ENCODE measurements at places on chromosomes 2 and 18.
A peak's percentile ranks its signal among the peaks of the same experiment; 100 is the strongest.

GRCh38 chr18:29250259-29250658 is 1073.3 kb upstream of the CDH2 start:
- no peak for DNase-seq

GRCh38 chr2:99653433-99653832 is 163.6 kb upstream of the REV1 start:
- DNase-seq: no peak

DNA sequence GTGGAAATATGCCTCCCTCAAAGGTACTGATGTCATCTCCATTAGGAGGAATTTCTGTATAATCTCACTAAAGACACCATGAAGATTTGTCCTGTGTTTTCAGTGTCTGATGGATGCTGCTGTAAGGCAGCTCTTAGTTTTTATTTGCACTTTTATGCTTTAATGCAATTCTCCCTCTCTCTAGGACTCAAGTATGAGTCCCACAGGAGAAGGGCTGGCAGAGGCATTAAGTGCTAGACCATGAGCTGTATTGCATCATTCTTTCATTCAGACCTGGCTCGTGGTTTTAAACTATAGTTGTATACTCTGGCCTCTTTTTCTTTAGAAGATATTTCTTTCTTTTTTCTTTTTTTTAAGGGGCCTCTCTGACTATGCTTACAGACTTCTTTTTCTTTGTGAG is 805.6 kb downstream of the DPP10 start:
- DNase-seq: peak; percentile 5

DNA sequence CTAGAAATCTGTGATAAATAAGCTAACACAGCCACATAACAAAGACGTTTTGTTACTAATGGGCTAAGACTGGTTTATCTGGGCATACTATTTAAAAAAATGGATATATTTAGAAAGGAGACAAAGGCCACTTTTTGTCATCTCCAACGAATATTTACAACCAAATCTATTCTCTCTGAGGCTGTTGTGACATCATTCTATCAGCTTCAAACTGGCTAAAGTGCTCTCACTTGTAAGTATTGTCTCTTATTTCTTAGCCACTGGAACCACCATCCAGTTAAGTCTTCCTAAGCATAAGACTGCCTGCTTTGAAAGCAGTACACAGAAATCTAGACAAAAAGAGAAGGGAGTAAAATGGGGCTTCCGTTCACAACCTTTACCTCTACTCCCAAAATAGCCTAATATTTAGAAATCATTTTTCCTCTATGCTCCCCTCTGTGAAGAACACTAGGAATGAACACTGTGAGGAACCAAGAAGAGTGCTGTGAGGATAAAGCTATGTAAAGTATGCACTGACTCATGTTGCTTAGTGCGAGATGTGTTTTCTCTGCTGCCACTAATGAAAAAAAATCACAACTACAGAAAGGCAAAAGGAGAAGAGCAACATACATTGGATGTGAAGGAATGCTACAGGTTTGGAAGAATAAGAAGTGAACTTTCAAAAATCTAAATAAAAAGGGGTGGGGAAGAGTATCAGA is 264.1 kb downstream of the EXOC6B start:
- no peak for DNase-seq

DNA sequence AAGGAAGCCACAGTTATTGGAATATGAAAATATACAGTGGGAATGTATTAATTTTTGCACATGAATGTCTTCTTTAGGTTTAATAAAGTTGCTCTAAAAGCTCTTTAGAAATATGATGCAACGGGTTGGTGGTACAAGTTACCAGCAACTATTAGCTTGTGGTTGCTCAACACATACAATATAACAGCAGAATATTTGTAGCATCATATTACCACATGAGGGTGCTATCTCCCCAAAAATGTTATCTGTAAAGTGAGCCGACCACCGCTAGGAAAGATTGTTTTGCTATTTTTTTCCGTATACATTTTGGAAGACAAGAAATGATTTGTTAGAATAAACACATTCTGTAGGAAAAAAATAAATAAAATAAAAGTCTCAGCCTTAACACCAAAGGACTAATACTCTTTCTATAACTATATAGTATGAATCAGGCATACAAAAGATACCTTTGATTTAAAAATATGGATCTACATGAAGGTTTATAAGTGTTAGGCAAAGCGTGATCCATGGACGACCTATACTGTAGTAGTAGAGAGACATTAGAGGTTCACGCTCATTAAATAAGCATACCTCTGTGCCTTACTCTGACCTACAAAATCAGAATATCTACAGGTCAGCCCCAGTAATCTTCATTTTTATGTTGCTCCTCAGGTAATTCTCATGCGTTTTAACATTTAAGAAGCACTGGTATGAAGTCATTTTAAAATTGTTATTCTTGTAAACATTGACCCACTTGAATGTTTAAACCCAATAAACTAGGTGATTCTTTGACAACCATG is 1110.6 kb upstream of the ACVR2A start:
- DNase-seq: peak; percentile 88

Measured in tongue (tissue), 3 donors.